ENCODE measurements at places on chromosomes 2 and 18.

DNA sequence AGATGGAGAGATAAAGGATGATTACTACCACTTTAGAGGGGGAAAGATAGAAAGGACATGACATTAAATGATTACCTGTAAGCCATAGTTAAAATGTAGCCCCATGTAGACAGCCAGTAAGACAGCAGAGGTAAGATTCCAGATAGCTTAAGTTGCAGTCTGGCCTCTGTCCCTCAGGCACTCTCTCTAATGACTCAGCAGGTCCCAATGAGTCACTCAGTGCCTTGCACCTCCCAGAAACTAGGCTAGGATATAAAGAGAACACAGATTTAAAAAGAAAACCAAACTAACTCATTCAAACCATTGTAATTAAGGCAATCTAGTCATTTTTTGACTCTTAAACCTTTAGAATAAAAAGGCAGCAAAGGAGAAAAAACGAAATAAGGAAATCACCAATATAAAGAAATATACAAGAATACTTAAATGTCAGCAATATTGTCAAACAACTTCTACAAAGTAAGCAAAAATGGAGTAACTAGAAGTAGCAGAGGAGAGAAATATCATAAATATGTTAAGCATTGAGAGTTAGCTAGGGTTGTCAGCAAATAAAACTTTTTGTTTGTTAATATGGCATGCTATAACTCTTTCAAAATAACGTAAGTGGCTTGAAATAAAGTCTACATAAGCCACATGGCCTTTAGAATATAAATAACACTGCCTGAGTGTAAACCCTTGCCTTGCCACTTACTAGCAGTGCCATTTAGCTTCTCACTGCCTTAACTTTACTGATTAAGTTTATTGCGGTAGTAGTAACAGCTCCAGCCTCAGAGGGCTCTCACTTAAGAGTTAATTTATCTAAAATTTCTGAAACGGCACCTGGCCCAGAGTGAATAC lies 48.5 kb downstream of the SOCS6 start:
- DNase-seq = no peak

- DNase-seq = no peak
These were observed 217.7 kb downstream of the LRRTM1 start for GRCh38 chr2:80086831-80087230.

- DNase-seq = no peak
These were observed 224.2 kb upstream of the CTAGE1 start for GRCh38 chr18:22641958-22642357.

DNA sequence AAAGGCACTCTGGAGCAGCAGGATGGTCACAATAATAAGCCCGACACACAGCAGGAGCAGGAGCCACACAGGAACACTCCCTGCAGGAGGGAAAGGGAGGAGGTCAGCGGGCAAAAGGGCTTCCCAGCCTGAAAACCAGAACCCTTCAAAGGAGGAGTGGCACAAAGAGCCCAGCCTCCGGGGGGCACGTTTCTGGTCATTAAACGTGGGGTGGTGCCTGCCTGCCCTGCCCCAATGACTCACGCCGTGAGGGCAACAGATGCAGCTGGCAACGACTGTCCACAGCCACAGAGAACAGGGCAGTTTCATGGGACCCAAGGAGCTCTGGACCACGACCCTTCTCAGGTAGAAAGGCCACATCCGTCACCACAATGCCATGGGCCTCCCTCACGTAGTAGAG lies 3.0 kb downstream of the PREB start:
- no peak for DNase-seq

DNA sequence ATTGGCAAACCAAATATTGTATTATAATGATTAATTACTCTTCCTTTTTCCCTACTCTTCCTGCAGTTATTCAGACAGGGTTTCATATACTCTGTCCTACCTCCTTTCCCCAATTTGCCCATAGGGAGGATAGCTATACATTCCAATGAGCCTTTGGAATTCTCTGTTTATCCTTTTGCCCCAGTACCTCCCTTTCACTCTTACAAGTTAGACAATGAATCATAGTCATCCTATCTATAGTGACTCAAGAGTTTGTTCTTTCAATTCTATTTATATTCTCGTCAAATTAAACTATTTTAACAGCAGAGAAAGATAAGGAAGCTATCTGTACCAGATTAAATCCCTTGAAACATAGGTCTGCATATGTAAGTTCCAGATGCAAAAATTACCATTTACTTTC lies 437.5 kb downstream of the NR4A2 start:
- DNase-seq = no peak

- DNase-seq = no peak
These were observed 42.1 kb upstream of the TAF1B start for GRCh38 chr2:9800975-9801726.

DNA sequence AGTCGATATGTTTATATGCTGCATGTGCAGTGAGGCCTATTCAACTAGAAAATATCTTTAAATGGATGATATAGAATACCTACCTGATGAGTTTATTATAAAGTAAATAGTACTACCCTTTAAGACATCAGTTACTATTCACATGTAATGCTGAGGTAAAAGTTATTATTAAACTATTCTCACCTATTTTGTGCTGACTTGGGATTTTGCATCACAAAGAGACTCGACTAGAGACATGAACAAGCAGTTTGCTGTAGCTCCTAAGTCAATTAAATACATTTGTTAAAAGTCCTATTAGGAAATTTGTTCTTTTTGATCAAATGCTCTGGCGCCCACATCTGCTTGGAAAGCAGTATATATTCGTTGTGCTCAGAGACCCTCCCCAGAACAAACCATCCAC lies 164.1 kb downstream of the CCDC85A start:
- no peak for DNase-seq

DNA sequence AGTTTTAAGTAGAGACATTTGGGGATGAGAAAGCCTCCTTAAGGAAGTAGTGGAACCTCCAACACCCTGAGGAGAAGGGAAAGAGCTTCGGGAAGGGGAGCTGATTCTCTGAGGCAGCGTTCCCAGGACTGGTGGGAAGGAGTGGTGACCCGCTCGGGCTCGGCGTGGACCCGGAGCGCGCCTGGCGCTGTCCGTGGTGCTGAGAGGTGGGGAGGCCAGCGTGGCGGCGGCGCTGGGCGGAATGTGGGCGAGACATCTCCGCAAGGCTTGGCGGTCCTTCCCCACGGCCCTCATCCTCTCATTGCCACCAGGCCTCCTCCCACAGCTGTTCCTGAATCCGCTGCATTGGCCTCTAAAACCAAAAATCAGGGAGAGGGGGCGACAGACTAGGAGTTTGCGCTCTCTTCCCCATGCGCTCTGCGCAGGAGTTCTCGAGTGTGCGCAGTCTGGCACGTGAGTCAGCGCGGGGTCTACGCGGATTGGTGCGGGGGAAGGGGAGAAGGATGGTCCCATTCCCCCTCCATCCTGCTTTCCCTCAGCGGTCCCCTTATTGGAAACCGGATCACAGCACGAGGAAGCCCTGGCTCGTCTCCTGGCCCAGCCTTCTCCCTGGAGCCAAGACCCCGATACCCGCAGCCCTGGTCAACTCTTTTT lies 857 bp downstream of the RESP18 start:
- DNase-seq = no peak

DNA sequence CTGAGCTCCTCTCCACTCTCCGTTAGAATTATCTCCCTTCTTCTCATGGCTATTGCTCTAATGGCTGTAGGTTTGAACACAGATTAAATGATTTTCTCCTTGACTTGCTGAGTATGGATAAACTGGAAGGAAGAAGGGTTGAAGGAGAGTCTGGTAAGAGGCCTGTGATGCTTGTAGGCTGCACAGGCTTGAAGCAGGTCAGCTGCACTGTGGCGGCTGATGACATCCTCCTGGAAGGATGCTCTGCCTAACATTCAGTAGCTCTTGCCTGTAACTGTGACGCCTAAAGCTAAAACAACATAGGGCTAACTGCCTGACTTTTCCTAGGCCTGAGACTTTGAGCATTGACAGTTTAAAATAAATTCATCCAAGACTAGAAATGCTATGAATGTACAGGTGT lies 166.3 kb downstream of the MREG start:
- no peak for DNase-seq

- DNase-seq = no peak
These were observed 197.3 kb downstream of the CELF4 start for GRCh38 chr18:37368110-37368954.

- peak; percentile 38 for DNase-seq
These were observed 43.0 kb downstream of the FBXO48 start for GRCh38 chr2:68423966-68424650.

DNA sequence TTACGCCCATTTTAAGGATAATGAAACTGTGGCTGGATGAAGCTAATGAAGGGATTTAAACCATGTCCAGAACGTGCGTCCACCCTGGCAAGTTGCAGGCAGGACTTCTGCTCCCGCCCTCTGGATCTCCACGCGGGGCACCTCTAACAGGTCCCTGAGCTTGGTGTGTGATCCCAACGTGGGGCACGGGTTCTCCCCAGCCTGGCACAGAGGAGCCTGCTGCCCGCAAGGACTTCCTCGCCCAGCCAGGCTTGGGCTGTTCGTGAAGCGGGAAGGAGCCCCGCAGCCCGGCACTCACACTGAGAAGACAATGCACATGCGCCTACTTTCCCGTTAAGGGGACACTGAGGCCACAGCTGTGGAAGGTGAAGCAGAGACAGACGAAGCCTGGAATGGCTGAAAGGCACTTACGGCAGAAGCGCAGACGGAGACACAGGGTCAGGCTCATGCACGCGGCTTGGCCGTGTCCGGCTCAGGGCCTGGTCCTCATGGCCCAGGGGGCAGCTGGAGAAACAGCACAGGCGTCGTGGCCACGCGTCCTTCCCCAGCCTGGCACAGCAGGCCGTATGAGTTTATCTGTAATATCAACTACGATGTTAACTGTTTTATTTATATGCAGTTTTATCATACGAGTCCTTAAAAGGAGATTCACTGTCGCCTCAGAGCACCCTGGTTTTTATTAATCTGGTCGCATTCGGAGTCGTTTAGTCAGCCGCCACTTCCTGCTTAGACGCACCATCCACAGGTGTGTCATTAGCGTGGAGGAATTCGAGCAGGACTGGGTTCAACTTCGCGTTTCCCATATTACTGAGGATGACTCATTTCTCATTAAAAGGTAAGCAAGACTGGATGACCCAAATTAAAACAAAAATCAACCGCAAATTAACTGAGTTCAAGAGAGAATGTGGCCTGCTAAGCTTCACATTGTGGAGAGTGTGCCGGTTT lies 835.9 kb downstream of the GALR1 start:
- DNase-seq = no peak

GRCh38 chr2:136297312-136297711 lies 179.4 kb upstream of the CXCR4 start:
- DNase-seq = no peak

- no peak for DNase-seq
These were observed 40.5 kb upstream of the REL start for GRCh38 chr2:60840880-60841279.

- DNase-seq = no peak
These were observed 5.1 kb downstream of the SMIM21 start for GRCh38 chr18:75422341-75422910.

GRCh38 chr2:100252811-100253698 lies 69.2 kb downstream of the LONRF2 start:
- no peak for DNase-seq

GRCh38 chr2:63886445-63886844 lies 44.7 kb downstream of the UGP2 start:
- no peak for DNase-seq

DNA sequence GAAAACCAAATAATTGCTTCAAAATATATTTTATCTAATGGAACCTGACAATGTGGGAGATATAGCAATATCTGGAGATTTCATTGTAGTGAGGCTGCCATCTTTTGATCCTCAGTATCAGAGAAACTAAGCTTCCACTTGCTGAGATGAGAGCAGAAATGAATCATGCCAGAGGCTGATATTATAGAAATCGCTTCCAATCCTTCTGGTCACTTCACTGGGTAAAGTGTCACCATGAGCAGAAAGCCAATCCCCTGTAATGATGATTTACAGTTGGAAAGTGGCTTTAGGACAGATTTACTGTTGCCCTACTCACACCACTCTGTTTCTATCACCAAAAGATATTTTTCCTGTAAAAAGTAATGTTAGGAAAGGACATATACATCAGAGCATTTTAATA lies 365.0 kb upstream of the VRK2 start:
- no peak for DNase-seq

- DNase-seq = no peak
These were observed 12.6 kb downstream of the PECR start for GRCh38 chr2:216069028-216069427.

- no peak for DNase-seq
These were observed 69.3 kb upstream of the BZW1 start for GRCh38 chr2:200742426-200742825.

DNA sequence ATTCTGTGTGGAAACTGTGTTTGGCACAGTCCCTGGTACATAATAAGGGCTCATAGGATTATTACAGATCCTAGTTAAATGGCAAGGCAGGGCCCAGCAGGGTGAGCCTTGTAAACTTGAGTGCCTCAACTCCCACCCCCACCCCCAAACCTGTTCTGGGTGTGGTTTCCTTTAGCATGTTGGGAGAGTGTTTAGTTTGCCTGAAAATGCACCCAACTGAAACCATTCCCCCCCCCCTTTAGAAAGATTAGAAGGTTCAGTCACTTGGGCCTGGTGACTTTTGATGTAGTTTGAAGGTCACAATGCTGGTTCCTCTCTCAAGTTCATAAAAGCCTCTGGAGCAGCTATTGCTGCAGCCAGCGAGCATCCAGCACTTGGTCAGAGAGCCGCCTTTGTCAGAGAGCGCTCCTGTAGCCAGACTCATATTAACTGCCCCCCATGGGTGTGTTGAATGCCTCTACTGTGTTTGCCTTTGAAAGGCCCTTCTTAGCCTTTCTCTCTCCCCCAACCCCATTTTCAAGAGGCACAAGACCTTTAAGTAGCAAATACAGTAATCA lies 113.7 kb downstream of the SPTBN1 start:
- no peak for DNase-seq

DNA sequence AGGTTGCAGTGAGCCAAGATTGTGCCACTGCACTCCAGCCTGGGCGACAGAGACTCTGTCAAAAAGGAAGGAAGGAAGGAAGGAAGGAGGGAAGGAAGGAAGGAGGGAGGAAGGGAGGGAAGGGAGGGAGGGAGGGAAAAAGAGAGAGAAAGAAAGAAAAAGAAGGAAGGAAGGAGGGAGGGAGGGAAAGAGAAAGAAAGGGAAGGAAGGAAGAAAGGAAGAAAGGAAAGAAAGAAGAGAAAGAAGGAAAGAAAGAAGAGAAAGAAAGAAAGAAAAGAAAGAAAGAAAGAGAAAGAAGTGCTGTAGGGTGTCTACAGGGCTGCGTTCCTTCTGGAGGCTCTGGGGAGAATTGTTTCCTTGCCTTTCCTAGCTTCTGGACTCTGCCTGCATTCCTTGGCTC lies 22.5 kb upstream of the RAB11FIP5 start:
- DNase-seq = no peak

DNA sequence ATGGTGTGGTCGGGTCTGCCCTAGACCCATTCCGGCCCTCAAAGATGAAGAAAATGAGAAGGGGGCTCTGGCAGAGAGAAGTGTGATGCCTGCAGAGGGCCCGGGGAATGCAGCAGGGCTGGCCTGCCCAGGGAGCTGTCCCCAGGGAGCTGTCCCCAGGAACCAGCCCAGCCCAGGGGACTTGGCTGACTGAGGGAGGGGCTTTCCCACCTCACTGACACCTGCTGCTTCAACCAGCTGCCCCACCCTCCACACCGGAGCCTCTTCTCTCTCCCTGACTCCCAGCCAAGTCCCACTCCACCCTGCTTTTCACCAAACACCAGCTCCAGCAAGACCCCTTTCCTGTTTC lies 111.2 kb downstream of the STPG4 start:
- DNase-seq = no peak

Measured in GM19239 (cell line).